ENCODE measurements at places on chromosomes 7 and 10. TPM values are rescaled to one million over a fixed set of nuclear protein-coding genes. Genes with fewer than 3 reads are reported as not detected.

FGFR2 gene
- total RNA-seq = 0.09 TPM

AFAP1L2 gene
- 1.9 TPM for total RNA-seq

UPF2 gene
- 15.1 TPM for total RNA-seq

PDZD7 gene
- 0.27 TPM for total RNA-seq

PRKG1 gene
- 3.9 TPM for total RNA-seq

KCP gene
- not detected for total RNA-seq

All from endothelial cell of coronary artery (primary cell).